ENCODE measurements at places on chromosomes 11 and 22. TPM values are rescaled to one million over a fixed set of nuclear protein-coding genes. Genes with fewer than 3 reads are reported as not detected.

GRCh38 chr22:19886605-19887255, 32.1 kb upstream of the GNB1L start:
- DNase-seq, result no peak

DNA sequence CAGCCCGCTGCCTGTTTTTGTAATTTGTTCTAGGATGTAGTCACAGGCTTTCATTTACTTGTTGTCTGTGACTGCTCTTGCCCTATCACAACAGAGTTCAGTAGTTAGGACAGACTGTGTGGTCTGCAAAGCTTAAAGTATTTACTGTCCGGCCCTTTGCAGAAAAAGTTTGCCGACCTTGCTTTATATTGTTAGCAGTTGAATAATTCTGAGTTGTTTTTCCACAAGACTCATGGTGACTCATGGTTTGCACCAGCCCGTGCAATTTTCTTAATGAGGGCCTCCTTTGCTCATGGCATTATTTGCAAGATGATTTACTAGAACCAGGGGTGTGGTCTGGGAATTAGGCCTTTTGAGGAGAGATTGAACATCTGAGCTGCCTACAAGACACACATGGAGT, 110.6 kb downstream of the SCN3B start:
- DNase-seq, result no peak

DNA sequence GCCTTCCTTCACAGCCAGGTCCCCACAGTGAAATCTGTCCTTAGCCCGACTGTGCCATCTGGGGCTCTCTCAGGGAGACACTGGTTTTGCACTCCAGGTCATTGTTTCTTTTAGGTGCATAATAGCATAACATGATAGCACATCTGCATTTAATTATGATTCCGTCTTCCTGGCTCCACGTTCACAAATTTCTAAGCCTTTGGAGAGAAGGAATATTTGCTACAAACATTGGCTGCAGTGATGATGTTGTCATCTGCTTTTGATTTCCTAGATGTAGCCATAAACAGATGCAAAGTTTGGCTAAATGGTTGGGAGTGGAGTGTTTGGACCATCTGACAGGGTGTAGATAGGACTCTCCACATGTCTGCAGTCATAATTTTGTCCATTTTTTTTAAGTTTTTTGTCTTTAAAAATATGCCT, 12.0 kb upstream of the CAT start:
- no peak for DNase-seq

GRCh38 chr11:125627236-125627910, 2.4 kb downstream of the CHEK1 start:
- no peak for DNase-seq

- no peak for DNase-seq
Measured at GRCh38 chr11:3853899-3854659, 1.4 kb upstream of the STIM1 start.

DNA sequence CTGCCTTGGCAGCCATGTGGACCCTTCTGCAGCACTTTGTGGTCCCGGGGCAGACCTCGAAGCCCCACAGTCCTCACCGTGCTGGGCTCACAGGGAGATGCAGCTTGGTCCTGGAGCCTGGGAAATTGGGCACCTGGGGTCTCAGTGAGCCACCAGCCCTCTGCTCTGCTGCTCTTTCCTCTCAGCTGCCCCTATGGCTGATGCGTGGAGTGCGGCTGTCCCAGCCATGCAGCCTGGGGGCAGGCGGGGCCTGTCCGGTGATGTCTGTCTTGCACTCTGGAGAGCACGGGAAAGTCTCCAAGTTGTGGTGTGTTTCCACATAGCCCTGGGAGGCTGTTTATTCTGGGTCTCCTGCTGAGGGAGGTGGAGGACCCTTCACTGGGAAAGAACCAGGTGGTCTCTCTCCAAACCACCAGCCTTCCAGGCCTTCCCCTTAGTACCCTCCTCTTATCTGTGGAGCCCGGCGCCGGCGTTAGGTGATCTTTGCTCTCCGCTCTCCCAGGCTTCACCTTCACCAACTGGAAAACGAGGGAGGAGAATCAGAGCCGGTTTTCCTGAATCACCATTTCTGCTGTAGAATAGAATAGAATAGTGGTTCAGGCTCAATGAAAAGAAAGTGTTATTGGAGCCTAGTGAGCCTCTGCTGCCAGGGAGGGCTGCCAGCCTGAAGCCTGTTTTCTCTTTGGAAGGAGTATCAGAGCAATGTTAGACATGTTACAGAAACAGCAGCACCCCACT, 41.2 kb upstream of the GRAMD4 start:
- DNase-seq, result peak; percentile 66

GRCh38 chr11:20026629-20027555, 133.4 kb downstream of the DBX1 start:
- no peak for DNase-seq

- no peak for DNase-seq
Measured at GRCh38 chr22:50529416-50529896, 356 bp downstream of the TYMP start.

DNA sequence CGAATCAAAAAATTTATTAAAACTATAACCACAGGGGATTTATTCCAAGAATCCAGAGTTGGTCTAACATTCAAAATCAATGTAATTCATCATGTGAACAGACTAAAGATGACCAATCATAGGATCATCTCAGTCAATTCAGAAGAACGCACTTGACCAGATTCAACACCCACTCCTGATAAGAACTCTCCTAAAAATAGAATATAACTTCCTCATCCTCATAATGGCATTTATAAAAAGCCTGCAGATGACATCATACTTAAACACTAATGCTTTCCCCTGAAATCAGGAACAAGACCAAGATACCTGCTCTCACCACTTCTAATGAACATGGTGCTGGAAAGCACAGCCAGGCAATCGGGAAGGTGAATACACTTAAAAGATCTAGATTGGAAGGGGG, 10.5 kb upstream of the MUC2 start:
- DNase-seq, result no peak

DNA sequence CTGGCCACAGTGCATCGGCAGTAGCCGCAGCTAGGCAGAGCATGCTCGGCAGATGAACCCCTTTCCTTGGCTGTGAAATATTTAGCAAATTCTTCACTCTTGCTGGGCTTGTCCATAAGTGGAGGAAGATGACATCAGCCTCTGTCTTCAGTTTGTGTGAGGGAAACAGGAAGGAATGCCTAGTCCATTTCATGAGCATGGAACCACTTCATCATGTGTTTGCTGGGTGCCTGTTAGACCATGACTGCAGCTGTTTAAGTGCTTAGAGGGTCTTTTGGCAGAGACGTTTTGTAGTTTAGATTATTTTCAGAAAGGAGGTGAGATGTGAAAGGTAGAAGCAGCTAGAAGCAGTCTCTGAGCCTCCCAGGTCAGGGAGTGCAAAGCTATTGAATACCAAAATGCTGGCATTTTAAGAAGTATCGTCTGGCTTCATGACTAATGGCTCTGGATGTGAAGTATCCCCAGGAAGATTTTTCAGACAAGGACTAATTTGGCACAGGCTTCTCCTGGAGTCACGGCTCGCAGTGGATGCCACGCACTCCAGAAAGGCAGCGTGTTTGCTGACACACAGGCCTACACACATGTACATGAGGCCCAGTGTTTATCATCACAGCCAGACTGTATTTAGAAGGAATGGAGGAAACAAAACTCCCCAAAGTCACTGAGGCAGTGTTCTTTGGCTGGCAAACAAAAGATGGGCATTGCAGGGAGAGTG, 43.1 kb upstream of the GRAMD1B start:
- no peak for DNase-seq

DNA sequence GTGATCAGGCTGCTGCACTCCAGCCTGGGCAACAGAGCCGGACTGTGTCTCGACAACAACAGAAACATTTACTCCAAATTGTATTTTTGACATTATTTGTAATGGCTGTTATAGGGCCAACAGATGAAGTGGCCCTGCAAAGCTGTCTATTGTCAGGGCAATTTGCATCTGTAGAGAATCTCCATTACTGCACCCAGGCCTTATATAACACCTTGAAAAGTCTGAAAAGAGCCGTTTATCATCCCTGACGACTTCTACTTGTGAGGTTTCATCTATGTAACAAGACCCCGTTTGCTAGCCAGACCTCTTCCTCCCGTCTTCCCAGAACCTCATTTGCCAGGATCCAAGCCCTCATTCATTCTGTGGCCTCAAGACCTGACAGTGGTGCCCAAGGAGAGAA, 9.1 kb upstream of the CTTN start:
- DNase-seq, result no peak

- DNase-seq, result no peak
Measured at GRCh38 chr11:61549177-61549576, 31.7 kb downstream of the SYT7 start.

GRCh38 chr11:98979205-98979604, 41.5 kb upstream of the CNTN5 start:
- DNase-seq, result no peak

GRCh38 chr11:65591939-65592857, 3.4 kb downstream of the KCNK7 start:
- no peak for DNase-seq

The KCNK4 gene
- not detected for polyA plus RNA-seq

The PGA4 gene
- polyA plus RNA-seq, result 0.21 TPM

The P4HA3 gene
- 1.8 TPM for polyA plus RNA-seq

The C11orf42 gene
- 1.8 TPM for polyA plus RNA-seq

The FAM111B gene
- 24.1 TPM for polyA plus RNA-seq

The RCOR2 gene
- polyA plus RNA-seq, result 12.6 TPM

All from right lung (tissue), 10 donors.